ENCODE measurements at places on chromosomes 3 and 15.
A peak's percentile ranks its signal among the peaks of the same experiment; 100 is the strongest.

GRCh38 chr3:149366941-149367840, 10.3 kb downstream of the TM4SF1 start:
- peak; percentile 57 for DNase-seq

- no peak for DNase-seq
Measured at GRCh38 chr3:103025880-103026279, 591.1 kb downstream of the ZPLD1 start.

- peak; percentile 91 for DNase-seq
Measured at GRCh38 chr3:184234224-184234623, 4.8 kb downstream of the VWA5B2 start.

- DNase-seq, result no peak
Measured at GRCh38 chr15:57505949-57506391, 85.7 kb upstream of the MYZAP start.

DNA sequence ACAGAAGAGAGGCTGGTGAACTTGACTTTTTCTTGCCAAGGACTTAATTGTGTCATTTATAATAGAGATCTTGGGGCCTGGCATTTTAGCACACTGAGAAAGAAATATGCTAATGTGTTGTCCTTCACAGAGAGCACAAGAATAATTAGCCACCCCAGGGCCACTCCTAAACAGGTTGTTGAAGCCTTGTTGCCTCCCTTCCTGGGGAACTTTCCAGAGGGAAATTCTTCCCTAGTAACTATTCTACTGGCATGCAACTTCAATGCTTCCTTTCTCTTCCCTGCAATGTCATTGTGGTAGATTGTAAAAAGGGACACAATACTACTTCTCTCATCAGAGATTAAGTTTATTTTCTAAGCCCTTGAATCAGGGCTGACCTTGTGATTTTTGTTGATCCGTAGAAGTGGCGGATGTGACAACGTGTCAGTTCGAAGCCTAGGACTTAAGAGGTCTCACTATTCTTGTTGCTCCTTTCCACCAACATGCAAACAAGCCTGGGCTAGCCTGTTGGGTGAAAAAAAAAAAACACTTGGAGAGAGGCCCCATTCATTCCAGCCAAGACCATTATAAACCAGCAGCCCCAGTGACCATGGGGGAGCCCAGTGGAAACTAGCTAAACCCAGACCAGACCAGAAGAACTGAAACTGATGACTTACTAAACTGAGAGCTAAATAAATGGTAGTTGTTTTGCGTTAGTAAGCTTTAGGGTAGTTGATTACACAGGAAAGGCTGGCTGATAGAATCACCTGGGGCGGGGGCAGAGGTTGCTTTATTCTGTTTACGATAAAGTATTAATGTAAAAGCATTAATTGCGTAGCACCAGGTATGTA, 287.2 kb downstream of the SHQ1 start:
- no peak for DNase-seq

- DNase-seq, result no peak
Measured at GRCh38 chr15:100592898-100593297, 9.1 kb downstream of the LINS1 start.

DNA sequence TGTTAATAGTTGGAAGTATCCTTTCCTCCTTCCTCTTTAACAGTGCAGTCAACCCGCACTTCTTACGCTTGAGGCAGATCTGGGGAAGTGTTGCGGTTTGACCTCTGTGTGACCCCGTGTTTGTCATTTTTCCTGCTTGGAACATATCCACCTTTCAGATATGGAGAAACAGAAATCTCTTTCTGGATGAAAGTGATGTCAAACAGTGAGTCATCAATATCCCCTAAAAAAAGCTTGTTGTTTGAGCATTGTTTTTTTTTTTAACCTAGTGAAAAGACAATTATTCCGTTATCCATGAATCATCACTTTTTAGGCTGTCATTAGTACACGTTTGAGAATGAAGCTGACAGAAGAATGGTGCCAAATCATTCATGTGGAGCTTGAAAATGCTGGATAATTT, 293.7 kb downstream of the ARPP21 start:
- peak; percentile 87 for DNase-seq

DNA sequence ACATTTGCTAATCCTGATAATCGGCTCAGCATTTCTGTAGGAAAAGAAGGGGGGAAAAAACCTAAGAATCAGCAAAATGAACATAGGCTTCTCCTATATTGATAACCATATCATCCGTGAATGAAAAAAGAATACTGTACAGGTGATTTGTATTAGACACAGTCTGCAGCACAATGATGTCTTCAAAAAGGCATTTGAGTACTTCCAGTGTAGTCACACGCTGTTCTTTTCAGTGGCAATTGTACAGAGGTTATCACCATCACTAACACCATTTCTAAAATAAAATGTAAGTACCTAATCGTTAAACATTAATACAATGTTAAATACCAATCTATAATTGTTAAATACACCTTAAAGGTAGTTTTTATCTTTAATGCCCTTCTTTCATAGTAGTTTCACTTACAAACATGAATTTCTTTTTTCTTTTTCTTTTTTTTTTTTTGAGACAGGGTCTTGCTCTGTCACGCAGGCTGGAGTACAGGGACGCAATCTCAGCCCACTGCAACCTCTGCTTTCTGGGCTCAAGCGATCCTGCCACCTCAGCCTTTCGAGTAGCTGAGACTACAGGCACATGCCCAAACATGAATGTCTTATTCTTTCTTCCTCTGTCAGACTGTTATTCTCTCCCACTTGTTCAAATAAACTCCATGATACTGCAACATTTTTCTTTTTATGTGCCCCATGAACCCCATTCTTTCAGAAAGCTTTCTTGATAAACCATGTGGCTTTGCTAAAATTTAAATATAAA, 18.4 kb downstream of the GOLGB1 start:
- no peak for DNase-seq

GRCh38 chr3:107289354-107289753, 87.9 kb upstream of the CCDC54 start:
- no peak for DNase-seq

DNA sequence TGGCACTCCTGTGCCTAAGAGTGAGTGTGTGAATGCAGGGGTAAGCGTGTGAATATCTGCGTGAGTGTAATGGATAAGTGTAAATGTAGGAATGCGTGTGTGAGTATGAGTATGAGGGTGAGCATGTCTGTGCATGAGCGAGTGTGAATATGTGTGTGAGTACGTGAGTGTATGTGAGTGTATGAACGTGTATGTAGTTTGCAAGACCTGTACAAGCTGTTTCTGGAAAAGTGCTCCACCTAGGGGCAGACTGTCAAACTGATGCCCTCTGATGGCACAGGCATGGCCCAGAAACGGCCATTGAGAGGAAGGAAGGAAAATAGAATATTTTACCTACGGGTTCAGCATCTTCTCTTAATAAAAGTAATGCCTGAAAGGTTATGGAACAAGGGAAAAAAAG, 24.4 kb upstream of the FRMD4B start:
- peak; percentile 39 for DNase-seq

GRCh38 chr3:23152989-23153388, 50.1 kb upstream of the UBE2E2 start:
- DNase-seq, result no peak

GRCh38 chr15:68192804-68193486, 12.2 kb downstream of the CALML4 start:
- DNase-seq, result no peak

- no peak for DNase-seq
Measured at GRCh38 chr3:119420196-119420595, 43.2 kb downstream of the TMEM39A start.

GRCh38 chr3:4693620-4694019, 200.5 kb downstream of the ITPR1 start:
- no peak for DNase-seq

- DNase-seq, result peak; percentile 40
Measured at GRCh38 chr3:174440253-174440701, 418.9 kb upstream of the NAALADL2 start.

DNA sequence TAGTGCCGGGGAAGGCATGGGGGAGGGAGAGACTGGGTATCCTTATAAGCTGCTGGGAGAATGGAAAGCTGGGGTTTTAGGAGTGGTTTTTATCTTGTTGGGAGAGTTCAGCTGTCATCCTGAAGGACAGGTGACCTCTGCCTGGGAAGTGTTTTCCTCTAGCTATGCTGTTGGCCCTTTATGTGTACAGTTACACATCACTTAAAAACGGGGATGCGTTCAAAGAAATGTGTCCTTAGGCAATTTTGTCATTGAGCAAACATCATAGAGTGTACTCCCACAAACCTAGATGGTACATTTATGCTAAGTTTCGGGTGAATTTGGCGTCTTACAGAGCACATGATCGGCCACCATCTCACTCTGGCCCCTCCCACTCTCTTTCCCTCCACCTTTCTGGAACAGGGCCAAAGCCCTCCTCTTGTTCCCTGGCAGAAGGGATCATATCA, 164.3 kb upstream of the NUDT16 start:
- DNase-seq, result peak; percentile 24

DNA sequence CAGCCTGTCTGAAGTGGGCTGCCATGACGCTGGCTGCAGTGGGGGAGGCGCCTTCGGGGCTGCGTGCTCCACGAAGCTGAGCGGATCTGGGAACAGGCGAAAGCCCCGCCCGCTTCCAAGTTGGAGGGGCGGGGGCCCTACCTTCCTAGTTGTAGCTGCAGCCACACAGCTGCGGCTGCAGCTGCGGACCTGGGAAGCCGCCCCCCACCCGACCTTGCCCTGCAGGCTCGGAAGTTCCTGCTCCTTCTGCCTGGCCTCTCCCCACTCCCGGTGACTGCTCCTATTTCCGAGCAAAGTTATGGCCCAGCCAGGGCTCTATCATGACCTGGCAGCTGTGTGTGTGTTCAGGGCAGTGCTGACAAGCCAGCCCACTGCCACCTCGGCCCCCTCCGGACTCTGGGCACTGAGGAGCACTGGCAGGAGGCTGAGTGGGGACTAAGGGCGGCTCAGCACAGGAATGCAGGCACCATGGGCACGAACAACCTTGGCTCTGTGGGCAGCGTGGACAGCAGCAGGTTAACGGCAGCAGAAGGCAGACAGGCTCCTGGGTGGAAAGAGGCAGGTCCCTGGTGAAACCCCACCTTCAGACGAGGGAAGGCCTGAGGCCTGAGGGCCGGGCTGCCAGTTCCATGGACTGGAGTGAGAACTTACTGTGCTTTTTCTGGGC, 352.4 kb upstream of the TMCO5A start:
- DNase-seq, result no peak

GRCh38 chr3:38545983-38546382, 49.8 kb downstream of the EXOG start:
- no peak for DNase-seq

DNA sequence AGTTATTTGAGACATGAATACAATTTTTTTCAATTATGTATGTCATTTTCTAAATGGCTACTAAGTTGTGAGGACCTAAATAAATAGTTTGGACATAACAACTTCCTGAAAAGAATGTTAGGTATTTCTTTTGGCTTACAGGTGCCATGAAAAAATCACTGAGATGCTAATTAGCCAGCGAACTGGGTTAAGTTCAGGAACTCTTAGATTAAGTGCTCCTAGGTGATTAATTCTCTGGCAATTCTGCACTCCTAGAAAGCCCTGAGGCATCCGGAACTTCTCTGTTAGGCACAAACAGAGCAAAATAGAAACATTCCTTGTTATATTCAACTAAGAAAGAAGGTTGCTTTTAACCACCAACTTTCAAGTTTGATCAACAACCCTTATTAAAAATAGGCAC, 192.3 kb downstream of the STAG1 start:
- DNase-seq, result no peak

GRCh38 chr15:29319823-29320222, 50.2 kb upstream of the NSMCE3 start:
- DNase-seq, result no peak

DNA sequence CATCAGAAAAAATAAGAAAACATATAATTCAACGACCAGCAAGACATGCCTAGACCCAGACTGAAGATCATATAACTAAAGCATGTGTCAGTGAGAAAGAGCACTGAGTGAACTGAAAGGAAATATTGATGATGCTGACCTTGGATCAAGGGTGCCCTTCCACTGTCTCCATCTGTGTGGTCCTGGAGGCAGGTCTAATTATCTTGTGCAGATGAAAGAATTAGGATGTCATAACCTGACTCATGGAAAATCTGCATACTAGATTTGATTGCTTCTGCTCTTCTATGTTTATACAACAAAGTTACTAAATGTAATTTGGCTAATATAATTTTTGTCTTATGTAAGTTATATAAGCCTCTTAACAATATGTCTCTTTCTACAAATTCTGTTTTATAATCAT, 264.6 kb upstream of the TGFBR2 start:
- no peak for DNase-seq

- DNase-seq, result no peak
Measured at GRCh38 chr15:78107471-78107870, 15.1 kb downstream of the SH2D7 start.

- DNase-seq, result no peak
Measured at GRCh38 chr15:31070867-31071266, 30.7 kb downstream of the TRPM1 start.

DNA sequence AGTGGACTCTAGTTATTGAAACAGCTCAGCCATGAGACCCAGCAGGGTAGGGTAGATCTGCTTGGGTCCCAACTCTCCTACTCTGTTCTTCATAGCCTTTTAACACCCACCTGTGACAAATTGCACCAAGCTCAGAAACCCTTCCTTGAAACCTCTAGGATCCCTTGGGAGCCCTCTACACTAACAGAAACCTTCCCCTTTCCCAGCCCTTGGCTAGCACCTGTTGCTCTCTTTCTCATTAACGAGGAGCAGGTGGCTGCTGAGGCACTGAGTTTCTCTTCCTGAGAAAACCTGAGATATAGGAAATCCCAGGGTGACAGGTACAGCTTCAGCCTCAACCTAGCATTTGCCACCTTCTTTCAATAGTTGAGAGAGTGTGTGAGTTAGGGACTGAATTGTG, 88.3 kb upstream of the CLSTN2 start:
- DNase-seq, result no peak

DNA sequence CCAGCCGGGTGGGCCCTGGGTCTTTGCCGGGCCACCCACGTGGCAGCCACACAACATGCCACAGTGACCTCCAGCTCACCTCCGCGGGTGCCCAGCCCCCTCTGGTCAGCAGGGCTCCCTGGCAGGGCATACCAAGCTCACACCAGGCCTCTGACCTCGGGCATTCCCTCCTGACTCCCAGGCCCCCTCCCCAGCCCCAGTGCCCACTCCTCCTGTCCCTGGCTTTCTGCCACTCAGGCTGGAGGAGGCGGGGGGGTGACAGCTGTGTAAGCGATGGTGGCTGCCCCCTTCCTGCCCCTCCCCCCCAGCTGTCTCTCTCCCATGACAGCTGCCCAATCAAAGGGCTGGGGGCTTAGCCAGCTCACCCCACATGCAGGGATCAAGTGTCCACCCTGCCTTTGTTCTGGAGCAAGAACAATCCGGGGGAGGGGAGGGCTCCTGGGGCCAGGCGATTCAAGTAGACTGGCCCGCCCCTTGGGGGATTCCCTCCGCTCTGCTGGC, 3.3 kb downstream of the PCBP4 start:
- DNase-seq, result no peak

All from NCI-H226 (cell line).